ENCODE measurements at places on chromosomes 7 and 10.

DNA sequence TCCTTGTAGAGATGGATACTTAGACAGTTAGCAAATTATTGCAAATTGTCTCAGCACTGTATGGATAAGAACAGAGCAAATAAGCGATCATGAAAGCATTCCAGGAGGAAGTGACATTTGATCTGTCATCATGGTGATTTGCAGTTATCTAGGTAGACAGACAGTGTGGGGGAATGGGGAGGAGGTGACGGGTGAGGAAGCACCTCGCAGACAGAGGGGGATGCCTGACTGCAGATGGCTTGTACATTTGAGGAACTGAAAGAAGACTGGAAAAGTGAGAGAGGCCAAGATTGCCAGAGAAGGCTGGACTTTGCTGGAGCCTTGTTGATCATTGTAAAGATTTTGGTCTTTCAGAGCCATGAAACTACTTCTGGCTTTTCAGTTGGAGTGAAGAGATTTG, 318.2 kb upstream of the CELF2 start:
- no peak for DNase-seq

DNA sequence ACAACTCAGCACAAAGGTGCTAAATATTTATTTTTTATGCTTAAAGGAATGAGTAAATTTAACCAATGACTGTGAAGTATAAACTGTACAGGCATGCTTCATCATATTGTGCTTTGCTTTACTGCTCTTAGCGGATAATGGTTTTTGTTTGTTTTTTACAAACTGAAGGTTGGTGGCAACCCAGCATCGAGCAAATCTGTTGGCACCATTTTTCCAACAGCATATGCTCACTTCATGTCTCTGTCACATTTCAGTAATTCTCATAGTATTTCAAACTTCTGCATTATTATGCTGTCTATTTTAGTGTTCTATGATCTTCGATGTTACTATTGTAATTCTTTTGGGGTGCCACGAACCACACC, 22.8 kb downstream of the BRAF start:
- no peak for DNase-seq

DNA sequence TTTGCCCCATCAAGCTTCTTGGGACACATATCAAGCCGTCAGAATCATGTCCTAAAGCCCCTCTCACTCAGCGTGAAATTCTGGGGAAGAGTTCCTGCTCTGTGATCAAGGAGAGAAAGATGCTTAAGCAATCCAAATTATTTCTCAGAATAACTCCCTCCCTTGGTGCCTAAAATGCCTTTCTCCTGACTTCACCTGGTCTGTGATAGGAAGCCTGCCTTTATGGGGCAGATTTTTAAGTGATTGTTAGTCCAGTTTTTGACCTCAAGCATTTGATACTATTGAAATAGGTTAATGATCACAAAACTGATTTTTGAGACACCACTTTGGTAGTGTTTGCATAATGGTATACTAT, 76.4 kb upstream of the MAGI2 start:
- DNase-seq: no peak

- no peak for DNase-seq
Observed at GRCh38 chr7:4803397-4804241, 28.2 kb downstream of the AP5Z1 start.

DNA sequence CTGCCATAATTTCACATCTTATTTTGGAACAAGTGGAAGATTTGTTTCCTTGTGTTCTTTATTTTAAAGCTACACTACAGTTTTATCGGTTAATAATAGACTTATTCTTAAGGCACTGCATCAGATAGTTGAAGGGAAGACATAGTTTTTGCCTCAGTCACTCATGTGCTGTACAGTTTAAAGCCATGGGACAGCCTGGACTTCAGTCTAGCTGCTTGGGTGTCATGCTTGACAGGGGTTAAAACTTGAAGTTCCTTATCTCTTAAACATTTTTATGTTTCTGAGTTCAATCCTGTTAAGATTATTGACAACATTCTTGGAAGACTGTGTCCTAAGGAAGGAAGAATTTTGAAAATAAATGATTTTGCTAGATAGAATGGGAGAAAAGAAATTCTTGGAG, 49.7 kb downstream of the PPP1R9A start:
- no peak for DNase-seq

DNA sequence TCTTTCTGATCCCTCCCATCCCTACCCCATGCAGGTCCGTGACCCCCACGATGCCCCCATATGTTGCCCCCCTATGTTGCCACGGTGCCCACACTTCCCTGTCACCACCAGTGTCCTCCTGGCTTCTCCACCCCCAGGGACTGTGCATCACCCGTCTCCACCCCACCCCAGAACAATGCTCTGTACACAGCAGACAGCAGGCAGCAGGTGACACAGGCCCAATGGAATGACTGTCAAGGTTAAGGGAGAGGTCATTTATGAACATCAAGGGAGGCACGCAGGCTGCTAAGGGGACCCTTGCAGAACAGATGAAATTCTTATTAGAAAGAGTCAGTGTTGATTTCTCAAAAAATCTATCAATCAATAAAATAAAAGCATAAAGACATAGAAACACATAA, 71.5 kb downstream of the PARP12 start:
- no peak for DNase-seq

DNA sequence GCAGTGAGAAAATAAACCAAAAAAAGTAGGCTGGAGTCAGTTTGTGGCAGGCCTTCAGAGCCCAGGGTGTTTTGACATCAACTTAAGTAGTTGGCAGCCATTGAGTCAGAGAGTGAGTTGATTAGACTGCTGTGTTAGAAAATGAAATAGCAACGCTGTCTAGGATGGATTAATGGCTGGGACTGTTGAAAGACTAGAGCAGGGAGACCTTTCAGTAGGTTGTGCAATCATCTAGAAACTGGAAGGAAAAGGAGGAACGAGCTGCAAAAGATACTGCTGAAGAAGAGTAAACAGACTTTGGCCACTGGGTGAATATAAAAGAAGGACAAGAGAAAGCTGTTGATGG, 28.6 kb upstream of the TRIL start:
- DNase-seq: no peak

DNA sequence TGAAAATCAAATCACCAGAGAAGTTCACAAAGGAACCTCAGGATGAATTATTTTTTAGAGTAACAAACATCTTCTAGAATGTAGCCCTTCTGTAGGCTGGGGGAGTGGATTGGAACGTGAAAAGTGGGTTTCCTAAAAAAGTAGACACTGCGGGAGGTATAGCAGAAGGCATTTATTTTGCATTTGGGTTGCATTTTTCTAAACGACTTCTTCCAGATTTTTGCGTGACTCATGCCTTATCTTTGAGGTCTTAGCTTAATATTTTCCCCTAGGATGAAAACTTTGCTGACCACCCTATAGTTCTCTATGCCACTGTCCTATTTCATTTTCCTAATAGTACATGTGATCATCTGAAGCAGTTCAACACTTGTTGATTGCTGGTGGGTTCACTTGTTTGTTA, 112.7 kb upstream of the JCAD start:
- DNase-seq: no peak

DNA sequence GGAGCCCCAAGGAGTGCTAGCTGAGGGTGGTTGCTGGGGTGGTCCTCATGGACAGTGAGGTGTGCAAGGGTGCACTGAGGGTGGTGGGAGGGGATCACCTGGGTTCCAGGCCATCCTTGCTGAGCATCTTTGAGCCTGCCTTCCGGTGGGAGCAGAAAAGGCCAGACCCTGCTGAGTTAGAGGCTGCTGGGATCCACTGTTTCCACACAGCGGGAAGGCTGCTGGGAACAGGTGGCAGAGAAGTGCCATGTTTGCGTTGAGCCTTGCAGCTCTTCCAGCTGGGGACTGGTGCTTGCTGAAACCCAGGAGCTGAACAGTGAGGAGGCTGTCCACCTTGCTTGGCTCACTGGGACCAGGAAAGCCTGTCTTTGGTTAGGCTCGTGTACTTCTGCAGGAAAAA, 34.9 kb downstream of the PRF1 start:
- no peak for DNase-seq

GRCh38 chr10:32417911-32418547, 27.9 kb upstream of the CCDC7 start:
- DNase-seq: no peak

- DNase-seq: no peak
Observed at GRCh38 chr7:134298902-134299683, 17.6 kb downstream of the SLC35B4 start.

DNA sequence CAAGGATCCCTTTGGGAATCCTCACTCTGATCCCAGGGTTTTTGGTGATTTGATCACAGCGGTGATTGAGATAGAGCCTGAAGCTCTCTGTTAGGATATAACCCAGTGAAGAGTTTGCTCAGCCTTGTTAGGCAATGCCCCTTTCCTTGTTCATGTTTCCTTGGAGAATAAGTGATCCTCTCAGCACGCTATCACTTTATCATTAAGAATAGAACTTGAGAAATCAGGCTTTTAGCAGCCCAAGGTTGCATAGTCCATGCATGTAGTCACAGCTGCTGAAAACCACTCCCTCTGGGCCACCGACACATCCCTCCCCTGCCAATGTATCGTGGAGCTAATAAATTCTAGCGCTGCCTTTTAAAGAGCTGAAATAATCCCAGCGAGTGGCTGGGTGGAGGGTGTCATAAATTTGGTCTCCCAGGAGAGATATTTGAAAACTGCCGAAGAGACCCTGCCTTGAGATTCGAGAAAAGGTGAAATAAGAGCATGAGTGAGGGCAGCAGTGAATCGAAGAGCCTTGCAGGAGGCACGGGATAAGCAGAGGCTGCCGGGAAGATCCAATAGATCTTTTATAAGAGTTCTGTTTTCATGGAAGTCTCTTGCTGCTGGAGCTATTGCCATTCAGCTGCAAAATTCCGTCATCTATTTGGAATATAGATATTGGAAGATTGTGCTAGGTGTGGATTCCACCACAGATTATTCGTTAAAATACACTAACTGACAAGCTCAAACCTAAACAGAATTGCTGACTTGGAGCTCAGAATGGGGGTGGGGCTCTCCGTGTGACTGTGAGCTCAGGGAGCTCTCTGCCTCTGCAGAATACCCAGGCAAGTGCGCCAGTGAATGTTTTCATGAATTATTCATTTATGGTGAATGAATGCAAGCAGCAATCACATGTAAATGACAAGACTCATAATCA, 249.8 kb downstream of the TRIL start:
- no peak for DNase-seq
